ENCODE measurements at places on chromosomes 2 and 18. TPM values are rescaled to one million over a fixed set of nuclear protein-coding genes. Genes with fewer than 3 reads are reported as not detected.

Gene CROCC2
- total RNA-seq: not detected

Gene TNS1
- total RNA-seq: 18.7 TPM

DNA sequence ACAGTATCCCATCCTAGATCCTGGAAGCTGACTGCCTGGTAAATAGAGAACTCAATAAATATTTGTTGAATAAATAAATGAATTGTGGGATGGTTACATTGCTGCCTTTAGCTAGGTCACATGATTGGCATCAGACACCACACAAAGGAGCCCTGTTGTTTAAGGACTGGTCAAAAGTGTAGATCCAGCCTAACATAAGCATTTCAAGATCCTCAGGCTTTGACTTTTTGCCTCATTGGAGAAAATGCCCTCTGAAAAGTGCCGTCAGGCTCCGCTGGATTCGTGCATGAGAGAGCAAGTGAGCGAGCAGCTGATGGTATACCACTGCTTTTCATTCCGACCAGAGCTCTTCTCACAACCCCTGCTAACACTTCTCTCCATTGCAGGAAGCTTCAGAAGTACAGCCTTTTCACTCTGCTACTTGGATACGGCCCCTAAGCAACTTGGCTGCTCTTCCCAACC is 1.3 kb upstream of the ZNF24 start:
- DNase-seq: peak; percentile 9

DNA sequence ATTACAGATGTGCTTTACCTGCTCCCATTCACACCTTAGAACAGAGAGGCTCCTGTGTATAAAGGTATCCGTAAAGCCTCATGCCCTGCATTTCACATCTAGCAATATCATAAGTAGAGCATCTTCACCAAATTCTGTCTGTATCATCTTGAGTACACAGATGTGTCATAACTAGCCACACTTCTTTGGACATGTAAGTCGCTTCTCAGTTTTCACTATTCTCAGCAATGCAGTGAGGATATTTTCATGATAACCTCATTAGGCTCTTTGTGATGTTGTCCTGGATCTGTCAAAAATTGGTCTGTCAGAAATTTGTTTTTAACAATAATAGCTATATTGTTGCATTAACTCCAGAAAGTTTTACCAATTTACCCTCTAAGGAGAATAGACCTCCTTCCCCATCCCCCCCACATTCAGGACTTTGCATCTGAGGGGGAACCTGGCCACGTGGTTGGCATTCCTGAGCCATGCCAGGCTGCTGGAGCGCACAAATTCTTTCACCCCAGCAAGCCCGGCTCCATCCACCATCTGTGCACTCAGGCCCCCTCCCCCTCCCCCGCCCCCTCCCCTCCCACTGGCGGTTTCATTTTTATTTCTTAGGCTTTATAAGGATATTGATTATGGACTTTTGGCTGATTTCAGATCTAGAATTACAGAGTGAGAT is 34.1 kb downstream of the AGAP1 start:
- DNase-seq: peak; percentile 32

DNA sequence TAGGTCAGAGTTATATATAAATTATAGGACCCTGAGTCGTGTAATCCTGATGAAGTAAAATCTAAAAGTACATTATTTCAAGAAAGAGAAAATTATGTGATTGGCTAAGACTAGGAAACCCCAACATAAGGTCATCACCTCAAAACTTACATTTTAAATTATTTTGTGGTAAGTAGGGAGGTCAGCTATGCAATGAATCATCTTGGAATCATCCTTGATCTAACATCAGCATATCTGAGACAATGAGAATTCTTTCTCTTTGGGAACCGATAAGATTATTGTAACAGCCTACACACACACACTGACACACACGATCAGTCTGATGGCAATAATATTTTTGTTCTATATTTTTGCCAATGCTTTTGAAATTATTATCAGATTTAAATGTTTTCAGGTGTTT is 904.8 kb upstream of the CHAC2 start:
- DNase-seq: no peak

GRCh38 chr18:59359576-59359952 is 499 bp upstream of the LMAN1 start:
- no peak for DNase-seq
